ENCODE measurements at places on chromosomes 6 and 20.
A peak's percentile ranks its signal among the peaks of the same experiment; 100 is the strongest.

DNA sequence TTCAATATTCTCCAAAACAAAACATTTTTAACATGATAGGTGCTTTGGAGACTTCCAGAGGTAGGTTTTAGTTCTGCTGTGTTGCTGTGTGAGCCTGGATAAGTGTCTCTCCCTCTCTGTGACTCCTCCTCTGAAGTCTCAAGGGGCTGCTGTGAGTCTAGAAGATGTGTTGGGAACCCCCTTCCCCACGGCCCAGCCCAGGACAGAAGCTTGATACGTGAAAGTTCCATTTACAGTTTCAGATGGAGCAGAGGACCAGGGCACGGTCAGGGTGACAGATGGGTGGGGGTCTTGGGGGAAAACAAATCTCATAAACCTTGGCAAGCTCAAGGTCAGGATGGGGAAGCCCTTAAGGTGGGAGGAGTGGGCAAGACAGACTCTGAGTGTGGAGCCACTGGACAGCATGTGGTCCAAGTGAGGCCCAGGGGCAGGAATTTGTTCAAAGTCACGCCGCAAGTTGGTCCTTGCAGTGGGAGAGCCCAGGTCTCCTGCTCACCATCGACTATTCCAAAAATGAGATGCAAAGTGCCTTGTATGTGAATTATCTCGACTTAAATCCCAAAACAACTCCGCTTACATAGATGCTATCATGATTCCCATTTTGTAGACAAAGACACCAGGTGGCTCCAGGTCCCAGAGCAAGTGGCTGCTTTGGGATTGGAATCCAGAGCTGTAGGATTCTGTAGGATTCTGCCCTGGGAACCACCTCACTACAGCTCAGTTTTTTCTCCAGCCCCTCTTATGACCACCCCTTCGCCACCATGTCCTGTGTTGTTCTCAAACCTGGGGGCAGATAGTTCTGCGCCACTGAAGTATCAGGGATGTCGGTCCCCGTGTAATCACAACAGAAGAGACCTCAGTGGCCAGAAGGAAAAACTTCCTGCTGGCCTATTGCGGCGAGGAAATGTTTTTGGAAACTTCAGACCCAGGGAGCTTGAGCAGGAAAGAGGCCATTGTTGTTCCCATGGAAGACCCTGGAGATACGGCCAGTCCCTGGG, 1.9 kb downstream of the TGM2 start:
- H3K36me3 ChIP-seq: no peaks in the 10 kb centered on the region
- no peak for DNase-seq

- no peak overlapping the region for H3K27ac ChIP-seq
- no peaks in the 10 kb centered on the region for H3K36me3 ChIP-seq
- no peak overlapping the region for H3K4me3 ChIP-seq
- no peaks in the 10 kb centered on the region for H3K4me1 ChIP-seq
- no peaks in the 10 kb centered on the region for H3K27me3 ChIP-seq
Measured at GRCh38 chr6:144953552-144954240, 668.6 kb downstream of the UTRN start.

- H3K27me3 ChIP-seq: no peaks in the 10 kb centered on the region
- no peaks in the 10 kb centered on the region for H3K36me3 ChIP-seq
- no peaks in the 10 kb centered on the region for H3K4me1 ChIP-seq
- H3K4me3 ChIP-seq: no peak overlapping the region
Measured at GRCh38 chr6:116154887-116155286, 29.0 kb upstream of the COL10A1 start.

DNA sequence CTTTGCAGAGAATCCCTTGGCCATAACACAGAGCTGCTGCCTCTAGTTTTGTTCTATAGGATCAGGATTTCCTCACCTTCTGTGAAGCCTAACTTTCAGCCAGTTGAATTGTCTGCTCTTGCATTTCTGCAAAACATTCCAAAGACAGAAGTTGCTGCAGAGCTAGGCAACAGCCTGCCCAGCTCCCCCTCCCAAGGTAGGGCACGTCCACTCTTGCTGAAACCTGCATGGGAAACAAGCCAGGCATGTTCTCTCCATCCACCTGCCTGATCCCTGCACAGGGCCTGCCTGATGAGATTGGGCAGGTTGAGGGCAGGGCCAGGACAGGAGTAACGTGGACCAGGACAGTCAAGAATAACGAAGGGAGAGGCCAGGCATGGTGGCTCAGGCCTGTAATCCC, 58.9 kb upstream of the NAA20 start:
- H3K4me1 ChIP-seq: no peaks in the 10 kb centered on the region
- H3K27me3 ChIP-seq: no peaks in the 10 kb centered on the region
- no peak for DNase-seq
- no peak overlapping the region for H3K27ac ChIP-seq
- H3K4me3 ChIP-seq: no peak overlapping the region

GRCh38 chr20:22383156-22383555, 201.2 kb downstream of the FOXA2 start:
- H3K27ac ChIP-seq: no peak overlapping the region
- no peak for DNase-seq
- H3K27me3 ChIP-seq: no peaks in the 10 kb centered on the region

DNA sequence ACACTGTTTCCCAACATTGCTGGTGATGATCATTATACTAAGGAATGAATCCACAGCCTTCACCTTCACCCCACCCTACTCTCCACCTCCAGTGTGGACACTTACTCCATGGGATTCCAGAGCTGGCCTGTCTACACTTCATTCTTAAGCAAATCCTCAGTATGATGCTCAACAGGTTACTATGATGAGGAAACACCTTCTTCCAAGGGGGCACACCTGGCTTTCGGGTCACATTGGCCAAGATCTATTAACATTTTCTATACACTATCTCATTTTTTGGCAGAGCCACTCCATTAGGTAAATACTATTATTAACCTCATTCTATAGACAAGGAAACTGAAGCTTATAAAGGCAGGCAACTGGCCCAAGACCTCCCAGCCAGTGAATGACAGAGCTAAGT, 8.0 kb upstream of the EPPIN start:
- no peaks in the 10 kb centered on the region for H3K27me3 ChIP-seq
- DNase-seq: no peak
- no peaks in the 10 kb centered on the region for H3K4me1 ChIP-seq
- no peaks in the 10 kb centered on the region for H3K36me3 ChIP-seq

- peak overlapping the region; percentile 34 for H3K4me3 ChIP-seq
- DNase-seq: peak; percentile 9
- H3K27me3 ChIP-seq: no peaks in the 10 kb centered on the region
- H3K27ac ChIP-seq: no peak overlapping the region
- H3K36me3 ChIP-seq: no peaks in the 10 kb centered on the region
- H3K4me1 ChIP-seq: no peaks in the 10 kb centered on the region
Measured at GRCh38 chr20:2206957-2207769, 88.6 kb upstream of the TGM3 start.

GRCh38 chr6:142706210-142706609, 238.8 kb downstream of the HIVEP2 start:
- no peak for DNase-seq
- H3K27ac ChIP-seq: no peak overlapping the region
- H3K27me3 ChIP-seq: no peaks in the 10 kb centered on the region
- H3K4me3 ChIP-seq: no peak overlapping the region

DNA sequence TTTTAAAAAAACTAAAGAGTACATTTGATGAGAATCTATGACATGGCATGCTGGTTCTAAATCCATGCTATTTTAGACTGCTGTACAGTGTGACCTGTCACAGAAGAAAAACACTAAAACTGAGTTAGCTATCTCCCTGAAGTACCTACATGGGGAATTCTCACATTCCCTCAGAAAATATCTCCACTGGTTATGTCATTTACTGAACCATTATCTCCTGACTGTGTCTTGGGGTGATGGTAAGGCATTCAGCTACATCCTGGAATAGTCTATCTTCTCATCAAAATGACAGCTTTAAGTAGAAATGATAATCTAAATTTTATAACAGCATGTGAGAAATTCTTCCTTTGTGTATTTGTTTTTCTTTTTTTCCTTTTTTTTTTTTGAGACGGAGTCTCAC, 172.1 kb upstream of the HTR1E start:
- no peak overlapping the region for H3K4me3 ChIP-seq
- no peaks in the 10 kb centered on the region for H3K4me1 ChIP-seq
- no peaks in the 10 kb centered on the region for H3K36me3 ChIP-seq
- H3K27ac ChIP-seq: no peak overlapping the region
- no peaks in the 10 kb centered on the region for H3K27me3 ChIP-seq

GRCh38 chr6:19845266-19846041, 8.3 kb downstream of the ID4 start:
- DNase-seq: no peak
- H3K36me3 ChIP-seq: no peaks in the 10 kb centered on the region
- no peak overlapping the region for H3K27ac ChIP-seq

GRCh38 chr6:35691027-35691824, 2.5 kb upstream of the FKBP5 start:
- DNase-seq: no peak
- H3K27me3 ChIP-seq: no peaks in the 10 kb centered on the region
- H3K36me3 ChIP-seq: no peaks in the 10 kb centered on the region
- H3K27ac ChIP-seq: no peak overlapping the region
- H3K4me1 ChIP-seq: peaks cover 7% of the 10 kb centered on the region
- no peak overlapping the region for H3K4me3 ChIP-seq

DNA sequence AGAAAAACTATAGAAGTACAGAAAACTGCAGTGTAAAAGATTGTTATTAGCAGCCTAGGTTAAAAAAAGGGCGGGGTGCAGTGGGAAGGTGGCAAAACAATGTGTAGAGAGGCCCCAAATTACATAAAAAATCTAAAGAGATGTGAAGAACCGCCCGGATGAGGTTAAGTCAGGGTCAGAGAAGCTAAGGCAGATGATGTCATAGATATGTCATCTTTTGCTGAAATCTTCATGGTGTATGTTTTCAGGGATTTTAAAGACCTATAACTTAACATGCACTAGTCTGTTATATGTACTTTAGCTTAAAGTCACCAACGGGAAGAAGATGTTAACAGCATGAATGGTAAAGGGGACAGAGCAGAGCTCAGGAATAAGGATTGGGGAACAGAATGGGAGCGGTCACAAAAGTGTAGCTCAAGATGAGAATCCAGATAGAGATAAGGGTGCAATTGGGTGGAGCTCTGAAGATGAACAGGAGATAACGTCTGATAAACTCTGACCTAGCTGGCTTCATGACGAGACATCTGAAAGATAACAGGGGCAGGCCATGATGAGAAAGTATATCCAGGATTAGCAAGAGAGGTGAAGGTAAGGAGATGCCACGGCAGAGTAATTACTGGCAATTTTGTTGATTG, 83.4 kb downstream of the TFAP2A start:
- H3K27me3 ChIP-seq: no peaks in the 10 kb centered on the region
- H3K4me1 ChIP-seq: no peaks in the 10 kb centered on the region
- DNase-seq: no peak
- no peak overlapping the region for H3K27ac ChIP-seq
- H3K36me3 ChIP-seq: no peaks in the 10 kb centered on the region

- peaks cover 9% of the 10 kb centered on the region for H3K4me1 ChIP-seq
- no peak for DNase-seq
- no peak overlapping the region for H3K27ac ChIP-seq
- no peaks in the 10 kb centered on the region for H3K27me3 ChIP-seq
- no peaks in the 10 kb centered on the region for H3K36me3 ChIP-seq
- no peak overlapping the region for H3K4me3 ChIP-seq
Measured at GRCh38 chr6:41271901-41272395, 14.5 kb downstream of the TREM1 start.

DNA sequence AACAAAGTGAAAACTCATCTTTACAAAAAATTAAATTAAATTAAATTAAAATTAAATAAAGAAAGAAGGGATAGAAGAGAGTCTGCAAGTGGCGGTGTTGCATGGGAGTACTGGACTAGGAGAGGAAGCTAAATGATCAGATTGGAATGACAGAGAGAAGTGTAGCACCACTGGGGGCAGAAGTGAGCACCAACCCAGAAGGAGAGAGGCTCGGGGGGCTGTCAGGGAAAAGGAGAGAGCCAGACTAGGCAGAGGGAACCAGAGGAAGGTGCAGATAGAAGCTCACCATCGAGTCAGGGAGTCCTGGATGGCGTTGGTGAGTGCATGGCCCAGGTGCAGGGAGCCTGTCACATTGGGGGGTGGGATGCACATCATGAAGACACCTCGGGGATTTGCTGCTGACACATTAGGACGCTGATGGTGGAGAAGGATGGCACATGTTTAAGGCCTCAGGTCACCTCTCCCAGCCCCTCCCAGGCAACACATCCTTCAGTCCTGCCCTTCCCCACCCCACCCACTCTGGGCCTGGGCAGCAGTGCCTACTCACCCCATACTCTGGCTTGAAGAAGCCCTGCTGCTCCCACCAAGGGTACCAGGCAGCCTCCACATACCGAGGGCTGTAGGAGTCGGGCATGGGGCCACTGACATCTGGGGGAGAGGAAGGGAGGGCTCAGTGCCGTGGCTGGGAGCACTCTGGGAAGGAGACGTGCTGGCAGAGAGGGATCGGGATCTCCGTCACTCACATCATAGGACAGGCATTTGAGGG, 4.0 kb downstream of the VARS1 start:
- no peak for DNase-seq
- H3K4me3 ChIP-seq: no peak overlapping the region
- no peaks in the 10 kb centered on the region for H3K27me3 ChIP-seq
- peaks cover 4% of the 10 kb centered on the region for H3K36me3 ChIP-seq
- no peak overlapping the region for H3K27ac ChIP-seq

GRCh38 chr6:10763006-10763405, 15.4 kb downstream of the TMEM14B start:
- H3K36me3 ChIP-seq: no peaks in the 10 kb centered on the region
- H3K27ac ChIP-seq: no peak overlapping the region
- no peaks in the 10 kb centered on the region for H3K4me1 ChIP-seq

- H3K27me3 ChIP-seq: no peaks in the 10 kb centered on the region
- peaks cover 39% of the 10 kb centered on the region for H3K36me3 ChIP-seq
- H3K27ac ChIP-seq: no peak overlapping the region
- no peak for DNase-seq
- no peak overlapping the region for H3K4me3 ChIP-seq
Measured at GRCh38 chr20:18541741-18542140, 25.5 kb upstream of the SMIM26 start.

DNA sequence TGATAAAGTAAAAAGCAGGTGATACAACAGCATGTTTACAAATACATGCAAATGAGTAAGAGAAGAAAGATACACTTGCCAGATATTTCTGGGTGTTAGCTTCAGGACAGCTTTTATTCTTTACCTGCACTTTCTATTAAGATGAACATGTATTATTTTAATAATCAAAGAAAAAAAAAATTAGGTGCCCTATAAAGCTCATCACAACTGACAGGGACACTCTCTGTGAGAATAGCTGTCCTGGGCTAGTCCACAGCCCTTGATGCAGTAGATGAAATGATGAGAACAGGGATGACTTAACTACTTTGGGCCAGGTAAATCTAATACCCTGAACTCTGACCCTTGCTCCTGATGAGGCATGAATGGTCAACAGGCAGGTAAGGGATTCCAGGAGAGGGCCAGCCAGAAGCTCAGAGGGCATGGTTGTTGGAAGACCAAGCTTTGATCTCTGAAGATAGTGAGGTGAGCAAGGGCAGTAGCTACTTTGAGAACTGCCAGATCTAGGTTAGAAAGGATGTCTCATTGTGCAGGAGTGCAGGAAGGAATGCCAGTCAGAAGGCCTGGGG, 15.6 kb downstream of the NSFL1C start:
- peaks cover 88% of the 10 kb centered on the region for H3K36me3 ChIP-seq
- no peaks in the 10 kb centered on the region for H3K27me3 ChIP-seq
- DNase-seq: no peak
- no peak overlapping the region for H3K4me3 ChIP-seq
- no peak overlapping the region for H3K27ac ChIP-seq
- no peaks in the 10 kb centered on the region for H3K4me1 ChIP-seq

All from CD8-positive, alpha-beta memory T cell (primary cell).